ENCODE measurements at places on chromosomes 7 and 10.

DNA sequence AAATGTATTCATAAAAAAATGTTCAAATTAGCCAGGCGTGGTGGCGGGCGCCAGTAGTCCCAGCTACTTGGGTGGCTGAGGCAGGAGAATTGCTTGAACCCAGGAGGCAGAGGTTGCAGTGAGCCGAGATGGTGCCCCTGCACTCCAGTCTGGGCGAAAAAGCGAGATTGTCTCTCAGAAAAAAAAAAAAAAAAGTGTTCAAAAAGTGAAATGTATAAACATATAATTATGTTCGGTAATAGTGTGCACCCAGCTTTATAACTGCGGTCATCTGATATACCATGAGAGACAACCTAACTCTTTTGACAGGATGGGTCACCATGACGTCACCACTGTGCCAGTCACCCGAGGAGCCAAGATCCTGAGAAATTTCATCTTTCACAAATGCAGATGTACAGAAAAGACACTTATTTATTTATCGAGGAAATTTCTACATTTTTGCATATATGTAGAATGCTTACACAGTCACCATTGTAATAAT is 594 bp upstream of the RP9 start:
- no peak for DNase-seq

GRCh38 chr7:126940723-126941307 is 311.9 kb downstream of the GRM8 start:
- DNase-seq: no peak

GRCh38 chr7:8146106-8146787 is 115.7 kb downstream of the ICA1 start:
- no peak for DNase-seq

GRCh38 chr7:117445206-117445605 is 17.9 kb upstream of the ASZ1 start:
- DNase-seq: no peak

GRCh38 chr7:23533238-23533604 is 1.4 kb upstream of the TRA2A start:
- DNase-seq: no peak

DNA sequence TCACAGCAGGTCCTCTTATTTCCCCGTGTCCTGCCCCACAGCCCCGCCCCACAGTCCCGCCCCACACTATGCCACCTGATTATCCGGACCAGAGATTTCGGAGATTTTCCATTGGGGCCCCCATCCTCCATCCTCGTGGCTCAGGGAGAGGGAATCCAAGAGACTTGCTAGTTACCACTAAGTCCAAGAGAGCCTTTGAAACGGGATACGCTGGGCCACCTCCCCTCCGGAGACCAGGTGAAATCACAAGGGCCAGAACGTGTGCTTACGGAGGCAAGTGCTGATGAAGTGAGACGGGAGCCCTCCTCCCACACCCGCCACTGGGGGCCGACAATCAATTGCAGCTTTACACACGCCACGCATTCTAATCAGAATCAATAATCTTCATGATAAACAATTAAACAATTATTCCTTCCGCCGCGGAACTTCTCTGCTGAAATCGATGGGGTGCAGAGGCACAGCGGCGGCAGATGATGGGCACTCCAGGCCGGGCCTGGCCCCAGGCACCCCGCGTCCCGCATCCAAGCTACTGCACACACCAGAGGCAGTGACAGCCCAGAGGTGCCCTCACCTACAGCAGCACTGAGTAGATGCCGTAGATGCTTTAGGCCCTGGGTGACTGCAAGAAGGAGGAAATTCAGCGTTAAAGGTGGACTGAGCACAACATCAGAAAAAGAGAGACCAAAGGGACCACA is 534.0 kb upstream of the FOXK1 start:
- DNase-seq: no peak

GRCh38 chr10:106836933-106837663 is 327.4 kb downstream of the SORCS1 start:
- no peak for DNase-seq

- DNase-seq: no peak
Observed at GRCh38 chr10:11236234-11236633, 218.6 kb downstream of the CELF2 start.

DNA sequence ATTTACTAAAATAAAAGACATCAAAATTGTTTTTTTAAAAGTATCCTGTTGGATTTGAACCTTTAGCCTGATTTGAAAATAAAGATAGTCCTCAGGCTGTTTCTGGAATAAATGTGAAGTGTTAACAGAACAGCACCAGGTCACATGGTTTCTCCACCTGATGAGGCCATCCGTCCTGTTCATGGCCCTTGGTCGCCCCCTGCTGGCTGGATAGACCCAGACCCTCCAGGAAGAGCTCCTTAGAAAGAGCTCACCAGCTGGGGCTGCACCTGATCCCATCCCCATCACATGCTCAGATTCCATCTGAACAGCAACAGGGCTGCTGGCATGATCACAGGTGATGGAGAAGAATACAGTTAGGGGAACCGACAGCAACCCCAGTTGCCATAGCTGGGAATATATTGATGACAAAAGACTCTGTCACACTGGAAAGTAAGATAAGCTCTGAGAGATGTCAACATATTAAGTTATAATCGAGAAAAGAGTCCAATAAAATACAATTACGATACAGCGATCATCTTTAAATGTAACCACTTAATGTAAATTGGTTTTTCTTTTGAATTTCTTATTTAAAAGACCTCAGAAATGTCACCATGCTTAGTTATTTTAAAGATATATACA is 4.8 kb downstream of the OR2A14 start:
- DNase-seq: peak; percentile 92

GRCh38 chr7:121017586-121017985 is 29.1 kb downstream of the CPED1 start:
- no peak for DNase-seq

- DNase-seq: no peak
Observed at GRCh38 chr10:4503076-4503475, 322.9 kb upstream of the AKR1E2 start.

DNA sequence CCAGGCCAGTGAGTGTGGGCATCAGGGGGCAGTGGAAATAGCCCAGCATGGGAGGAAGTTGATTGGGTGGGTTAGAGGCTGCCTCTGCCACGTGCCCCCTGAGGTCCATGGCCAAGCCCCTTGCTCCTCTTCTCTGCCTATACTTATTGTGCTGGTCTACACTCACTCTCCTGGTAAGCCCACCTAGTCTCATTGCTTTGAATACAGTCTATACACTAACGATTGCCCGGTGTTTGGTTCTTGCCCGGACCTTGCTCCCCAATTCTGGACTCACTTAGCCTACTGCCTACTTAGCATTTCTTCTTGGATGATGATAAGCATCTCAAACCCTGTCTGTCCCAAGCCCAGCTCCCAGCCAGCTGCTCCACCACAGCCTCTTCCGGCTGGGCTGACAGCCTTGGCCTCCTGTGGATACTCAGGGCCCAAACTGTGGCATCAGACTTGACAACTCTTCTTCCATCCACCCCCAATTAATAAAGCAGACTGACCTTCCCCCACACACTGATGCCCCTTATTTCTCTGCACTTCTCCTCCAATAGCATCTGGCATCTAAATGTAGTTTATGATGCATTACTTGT is 10.1 kb downstream of the LRRC18 start:
- DNase-seq: no peak

Data from activated naive CD4-positive, alpha-beta T cell (primary cell).